ENCODE measurements at places on chromosomes 16 and 17. TPM values are rescaled to one million over a fixed set of nuclear protein-coding genes. Genes with fewer than 3 reads are reported as not detected.

The FZD2 gene
- 1.7 TPM for total RNA-seq

The ABI3 gene
- 7.6 TPM for total RNA-seq

The FA2H gene
- total RNA-seq: 0.52 TPM

The CCL4 gene
- total RNA-seq: 3.0 TPM

The LAT gene
- 6.5 TPM for total RNA-seq

The SMCR8 gene
- total RNA-seq: 19.6 TPM

The GPR179 gene
- total RNA-seq: under 0.01 TPM

The NPIPB13 gene
- 0.98 TPM for total RNA-seq

The KCNG4 gene
- total RNA-seq: not detected

The OR1F1 gene
- not detected for total RNA-seq

The OR4D2 gene
- not detected for total RNA-seq

The SDR42E2 gene
- not detected for total RNA-seq

The OTOP3 gene
- total RNA-seq: not detected

The ACSM5 gene
- total RNA-seq: 4.2 TPM

The USP32 gene
- 49.4 TPM for total RNA-seq

The SULT1A4 gene
- 10.6 TPM for total RNA-seq

The SLX4 gene
- 5.8 TPM for total RNA-seq

DNA sequence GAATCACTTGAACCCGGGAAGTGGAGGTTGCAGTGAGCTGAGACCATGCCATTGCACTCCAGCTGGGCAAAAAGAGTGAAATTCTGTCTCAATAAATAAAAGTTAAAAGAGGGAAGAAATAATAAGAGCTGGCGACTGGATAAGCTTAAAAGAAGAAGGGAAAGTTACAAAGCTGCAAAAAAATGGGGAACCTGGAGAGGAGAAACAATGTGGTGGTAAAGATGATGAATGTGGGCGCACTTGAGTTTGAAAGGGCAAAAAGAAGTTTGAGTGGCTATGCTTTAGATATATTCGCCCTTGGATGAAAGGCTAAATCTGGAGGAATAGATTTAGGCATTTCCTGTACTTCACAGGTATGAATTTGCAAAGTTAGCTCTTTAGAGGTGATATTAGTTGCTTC is 53.0 kb upstream of the YPEL2 start:
- H3K4me3 ChIP-seq: no peak overlapping the region
- no peak for DNase-seq
- H3K36me3 ChIP-seq: peaks cover under 1% of the 10 kb centered on the region
- H3K27me3 ChIP-seq: no peaks in the 10 kb centered on the region

- no peaks in the 10 kb centered on the region for H3K4me1 ChIP-seq
- no peak overlapping the region for H3K27ac ChIP-seq
- no peaks in the 10 kb centered on the region for H3K27me3 ChIP-seq
- no peak overlapping the region for H3K4me3 ChIP-seq
- H3K36me3 ChIP-seq: no peaks in the 10 kb centered on the region
These were observed 808.3 kb upstream of the EEF2KMT start for GRCh38 chr16:5905935-5906334.

GRCh38 chr17:31900877-31901276 is 631 bp downstream of the UTP6 start:
- H3K4me3 ChIP-seq: peak overlapping the region; percentile 80
- H3K36me3 ChIP-seq: peaks cover 35% of the 10 kb centered on the region
- H3K4me1 ChIP-seq: peaks cover 6% of the 10 kb centered on the region

DNA sequence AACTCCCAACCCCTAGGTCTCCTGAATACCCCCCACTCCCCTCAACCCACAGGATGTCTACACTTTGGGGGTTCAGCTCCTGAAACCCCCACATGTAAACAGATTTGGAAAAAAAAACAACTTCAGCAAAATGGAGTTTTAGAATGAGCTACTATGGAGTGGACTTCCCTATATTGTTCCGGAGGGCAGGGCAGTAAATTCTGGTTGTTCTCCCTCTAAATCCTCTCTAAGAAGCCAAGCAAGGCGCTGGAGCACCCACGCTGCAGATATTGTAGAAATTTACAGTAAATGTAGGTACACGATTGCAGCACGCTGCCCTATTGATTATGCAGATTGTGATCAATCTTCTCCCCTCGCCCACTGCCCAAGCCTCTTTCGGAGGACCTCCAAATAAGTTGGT is 8.5 kb upstream of the ZFHX3 start:
- H3K4me1 ChIP-seq: peaks cover 67% of the 10 kb centered on the region
- peak overlapping the region; percentile 92 for H3K27ac ChIP-seq
- H3K36me3 ChIP-seq: no peaks in the 10 kb centered on the region
- DNase-seq: no peak
- peak overlapping the region; percentile 84 for H3K4me3 ChIP-seq

DNA sequence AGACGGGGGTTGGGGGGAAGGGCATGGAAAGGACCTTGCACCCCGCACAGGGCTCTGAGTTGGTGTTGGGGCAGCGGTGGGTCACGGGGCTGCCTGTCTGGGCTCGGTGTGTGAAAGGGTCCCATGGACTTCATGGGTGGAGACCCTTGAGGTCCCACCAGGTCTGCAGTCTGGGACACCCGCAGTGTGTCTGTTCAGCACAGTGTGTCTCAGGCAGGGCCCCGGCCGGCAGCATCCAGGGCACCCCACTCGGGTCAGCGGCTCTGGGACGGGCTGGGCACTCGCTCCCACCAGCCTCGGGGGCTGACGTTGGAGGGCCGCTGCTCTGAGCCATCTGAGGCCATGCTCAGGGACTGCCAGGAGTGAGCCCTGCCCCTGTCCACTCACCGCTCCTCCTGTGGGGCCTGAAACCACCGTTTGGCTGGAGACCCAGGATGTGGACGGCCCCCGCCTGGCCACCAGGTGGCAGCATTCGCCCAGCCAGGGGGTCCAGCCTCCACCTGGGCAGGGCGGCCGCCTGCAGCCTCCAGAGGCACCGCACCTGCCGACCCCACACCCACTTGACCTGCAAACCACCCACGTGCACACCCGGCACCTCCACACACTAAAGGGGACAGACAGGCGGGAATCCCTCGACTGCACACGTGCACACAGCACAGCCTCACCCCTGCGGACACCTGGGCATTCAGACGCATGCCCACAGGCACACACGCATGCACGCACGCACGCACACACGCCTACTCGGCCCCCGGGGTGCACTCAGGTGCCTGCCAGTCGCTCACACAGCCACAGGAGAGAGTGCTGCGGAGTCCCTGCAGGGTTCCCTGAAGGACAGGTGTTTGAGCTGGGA is 10.1 kb upstream of the ZFPM1 start:
- no peak overlapping the region for H3K27ac ChIP-seq
- H3K27me3 ChIP-seq: peaks cover 25% of the 10 kb centered on the region
- H3K36me3 ChIP-seq: no peaks in the 10 kb centered on the region

DNA sequence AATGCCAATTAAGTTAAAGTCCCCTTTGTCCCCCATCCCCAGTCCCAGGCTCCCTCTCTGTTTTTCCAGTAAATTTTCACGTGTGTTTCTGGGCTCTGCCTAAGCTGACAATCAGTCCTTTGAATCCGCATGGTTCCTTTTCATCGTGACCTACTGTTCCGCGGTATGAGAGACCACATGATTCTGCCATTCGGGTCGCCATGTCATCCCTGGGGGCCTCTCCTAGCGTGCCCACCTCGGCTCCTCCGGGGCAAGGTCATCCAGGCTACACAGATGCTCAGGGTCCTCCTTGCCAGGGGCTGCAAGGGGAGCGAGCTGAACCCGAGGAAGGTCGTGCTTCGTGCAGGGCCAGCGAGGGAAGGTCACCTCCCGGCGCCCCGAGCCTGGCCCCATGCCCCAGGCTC is 157.6 kb downstream of the RAB11FIP4 start:
- H3K4me1 ChIP-seq: peaks cover 5% of the 10 kb centered on the region
- H3K27ac ChIP-seq: peak overlapping the region; percentile 92
- H3K36me3 ChIP-seq: no peaks in the 10 kb centered on the region
- no peaks in the 10 kb centered on the region for H3K27me3 ChIP-seq
- no peak for DNase-seq

DNA sequence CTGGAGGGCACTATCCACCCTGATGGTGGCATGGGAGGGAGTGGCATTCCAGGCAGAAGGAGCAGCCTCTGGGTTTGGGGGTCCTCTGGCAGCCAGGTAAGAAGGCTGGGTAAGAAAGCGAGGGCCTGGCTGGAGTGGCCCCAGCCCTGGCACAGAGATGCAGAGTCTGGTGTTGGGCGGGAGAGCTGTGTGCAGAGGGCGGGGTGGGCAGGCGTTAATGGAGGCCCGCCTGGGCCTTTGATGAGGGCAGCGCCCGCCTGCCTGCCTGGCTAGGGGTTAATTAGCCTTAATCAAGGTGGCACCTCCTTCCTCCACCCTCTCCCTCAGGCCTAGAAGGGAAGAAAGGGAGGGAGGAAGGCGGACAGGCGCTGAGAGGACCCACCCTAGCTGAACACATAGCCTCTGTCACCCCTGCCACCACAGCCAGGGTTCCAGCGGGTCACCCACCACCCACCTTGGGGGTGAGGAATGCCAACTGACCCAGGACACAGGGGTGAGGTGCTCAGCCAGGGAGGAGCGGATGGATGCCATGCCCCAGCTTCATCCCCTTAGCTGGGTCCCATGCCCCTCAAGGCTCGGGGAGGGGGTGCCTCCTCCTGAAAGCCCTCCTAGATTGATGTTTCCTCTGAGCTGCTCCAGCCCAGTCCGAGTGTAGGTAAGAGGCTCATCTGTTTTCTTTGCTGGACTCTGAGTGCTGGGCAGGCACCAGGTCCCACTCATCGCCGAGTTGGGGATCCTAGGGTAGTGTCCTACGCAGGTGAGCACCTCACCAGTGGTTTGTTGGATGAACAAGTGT is 13.4 kb upstream of the FAM83G start:
- DNase-seq: no peak
- no peaks in the 10 kb centered on the region for H3K27me3 ChIP-seq
- no peaks in the 10 kb centered on the region for H3K4me1 ChIP-seq
- H3K4me3 ChIP-seq: no peak overlapping the region
- H3K36me3 ChIP-seq: no peaks in the 10 kb centered on the region

GRCh38 chr16:4652561-4652960 is 27.9 kb downstream of the MGRN1 start:
- H3K4me1 ChIP-seq: peaks cover 8% of the 10 kb centered on the region
- H3K27me3 ChIP-seq: no peaks in the 10 kb centered on the region
- DNase-seq: no peak
- H3K36me3 ChIP-seq: peaks cover 35% of the 10 kb centered on the region
- no peak overlapping the region for H3K4me3 ChIP-seq

GRCh38 chr16:66740010-66740409 is 11.4 kb downstream of the DYNC1LI2 start:
- no peak for DNase-seq
- H3K4me1 ChIP-seq: peaks cover 53% of the 10 kb centered on the region
- peaks cover 72% of the 10 kb centered on the region for H3K36me3 ChIP-seq
- no peaks in the 10 kb centered on the region for H3K27me3 ChIP-seq
- no peak overlapping the region for H3K4me3 ChIP-seq

- no peaks in the 10 kb centered on the region for H3K36me3 ChIP-seq
- H3K27ac ChIP-seq: peak overlapping the region; percentile 84
- DNase-seq: no peak
- H3K27me3 ChIP-seq: no peaks in the 10 kb centered on the region
These were observed 91.8 kb upstream of the CLEC18A start for GRCh38 chr16:69859105-69859989.

GRCh38 chr17:77830816-77831473 is 127.6 kb upstream of the TNRC6C start:
- H3K27me3 ChIP-seq: no peaks in the 10 kb centered on the region
- H3K36me3 ChIP-seq: no peaks in the 10 kb centered on the region
- H3K4me1 ChIP-seq: peaks cover 51% of the 10 kb centered on the region
- DNase-seq: no peak

GRCh38 chr17:81434072-81434471 is 38.8 kb downstream of the BAHCC1 start:
- H3K4me3 ChIP-seq: no peak overlapping the region
- no peaks in the 10 kb centered on the region for H3K36me3 ChIP-seq
- H3K4me1 ChIP-seq: peaks cover 76% of the 10 kb centered on the region
- no peak for DNase-seq
- H3K27me3 ChIP-seq: no peaks in the 10 kb centered on the region

GRCh38 chr16:74608944-74609343 is 2.0 kb upstream of the GLG1 start:
- H3K36me3 ChIP-seq: no peaks in the 10 kb centered on the region
- no peaks in the 10 kb centered on the region for H3K27me3 ChIP-seq
- H3K4me3 ChIP-seq: no peak overlapping the region
- peaks cover 32% of the 10 kb centered on the region for H3K4me1 ChIP-seq
- no peak for DNase-seq

GRCh38 chr16:825341-826061 is 25.0 kb upstream of the GNG13 start:
- H3K4me3 ChIP-seq: peak overlapping the region; percentile 7
- no peaks in the 10 kb centered on the region for H3K27me3 ChIP-seq
- DNase-seq: no peak
- H3K4me1 ChIP-seq: peaks cover 12% of the 10 kb centered on the region

DNA sequence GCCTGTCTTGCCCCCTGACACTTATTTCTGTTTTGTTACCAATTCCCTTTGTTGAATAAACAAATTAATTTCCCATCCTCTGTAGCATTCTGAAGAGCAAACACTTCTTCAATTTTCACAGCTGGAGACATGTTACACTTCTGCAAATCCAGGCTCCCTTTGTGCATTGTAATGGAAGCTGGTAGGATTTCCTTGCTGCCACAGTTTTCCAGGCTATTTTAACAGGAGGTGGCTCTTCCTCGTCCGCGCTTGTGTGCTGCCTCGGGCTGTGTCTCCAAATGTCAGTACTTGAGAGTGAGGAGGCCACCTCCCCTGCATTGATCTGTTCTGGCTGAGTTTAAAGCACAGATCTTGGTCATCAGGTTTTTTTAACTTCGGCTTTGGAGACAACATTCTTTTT is 40.0 kb downstream of the SOST start:
- H3K4me1 ChIP-seq: peaks cover 13% of the 10 kb centered on the region
- no peak for DNase-seq
- H3K36me3 ChIP-seq: no peaks in the 10 kb centered on the region
- no peaks in the 10 kb centered on the region for H3K27me3 ChIP-seq
- H3K27ac ChIP-seq: no peak overlapping the region

- H3K27ac ChIP-seq: peak overlapping the region; percentile 80
- H3K27me3 ChIP-seq: no peaks in the 10 kb centered on the region
- no peak overlapping the region for H3K4me3 ChIP-seq
- H3K4me1 ChIP-seq: no peaks in the 10 kb centered on the region
- no peak for DNase-seq
These were observed 14.2 kb downstream of the AXIN2 start for GRCh38 chr17:65547253-65547670.

DNA sequence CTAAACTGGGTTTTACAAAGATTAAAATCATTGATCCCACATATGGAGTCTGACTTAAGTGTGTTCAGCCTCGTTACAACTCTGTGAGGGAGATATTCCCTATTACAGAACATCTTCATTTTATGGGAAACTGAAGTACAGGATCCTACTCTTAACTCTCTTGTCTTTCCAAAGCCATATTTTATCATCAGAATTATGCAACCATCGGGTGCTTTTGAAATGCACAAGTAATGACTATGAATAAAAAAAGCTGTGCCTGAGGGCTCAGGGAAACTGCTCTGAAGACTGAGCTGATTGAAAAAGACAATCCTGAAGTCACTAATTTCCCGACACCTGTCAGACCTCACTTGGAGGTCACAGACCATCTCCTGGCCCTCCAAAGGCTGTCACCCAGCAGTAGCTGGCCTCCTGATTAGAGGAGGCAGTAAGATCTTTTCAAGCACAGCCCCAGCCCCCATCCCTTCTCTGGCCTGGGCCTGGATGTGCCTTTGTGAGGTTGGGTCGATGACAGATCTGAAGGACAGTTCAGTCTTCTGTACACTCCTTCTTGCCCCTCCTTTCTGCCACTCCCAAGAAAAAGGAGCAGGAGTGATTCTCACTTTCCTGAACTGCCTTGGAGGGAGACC is 5.6 kb downstream of the AKAP1 start:
- DNase-seq: no peak
- H3K4me3 ChIP-seq: no peak overlapping the region
- no peaks in the 10 kb centered on the region for H3K27me3 ChIP-seq
- peak overlapping the region; percentile 98 for H3K27ac ChIP-seq
- H3K36me3 ChIP-seq: no peaks in the 10 kb centered on the region

- no peak for DNase-seq
- no peak overlapping the region for H3K27ac ChIP-seq
- no peak overlapping the region for H3K4me3 ChIP-seq
These were observed 19.0 kb downstream of the C16orf96 start for GRCh38 chr16:4574919-4575705.

All from esophagus muscularis mucosa (tissue), 4 donors.